Stimulated activated CD8-positive, alpha-beta memory T cell treated with anti-CD3 and anti-CD28 coated beads, Interleukin-15, amount 100 ng/mL, for 1 hour (primary cell): ENCODE measurements at places on chromosomes 6 and 20.

GRCh38 chr6:146904596-146904995 lies 299.6 kb upstream of the STXBP5 start:
- DNase-seq, result no peak

- DNase-seq, result no peak
Measured at GRCh38 chr6:149723771-149724417, 6.0 kb upstream of the LATS1 start.

- no peak for DNase-seq
Measured at GRCh38 chr6:110760589-110760988, 54.7 kb downstream of the CDK19 start.

DNA sequence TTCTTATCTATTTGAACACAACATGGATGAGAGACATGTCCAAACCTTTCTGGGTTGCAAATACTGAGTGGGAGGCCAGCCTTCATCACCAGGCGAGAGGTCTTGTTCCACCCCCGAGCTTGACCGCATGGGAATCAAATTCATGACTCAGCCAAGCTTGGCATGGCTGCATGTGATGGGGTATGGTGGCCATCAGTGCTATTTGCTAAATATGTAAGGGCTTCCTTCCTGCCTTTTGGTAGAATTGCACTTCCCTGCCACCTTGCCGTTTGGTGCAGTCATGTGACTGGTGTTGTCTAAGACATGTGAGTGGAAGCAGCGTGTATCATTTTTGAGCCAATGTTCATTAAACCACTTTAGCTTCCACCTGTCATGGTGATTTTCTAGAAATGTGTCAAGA lies 508.9 kb upstream of the SULF2 start:
- no peak for DNase-seq

DNA sequence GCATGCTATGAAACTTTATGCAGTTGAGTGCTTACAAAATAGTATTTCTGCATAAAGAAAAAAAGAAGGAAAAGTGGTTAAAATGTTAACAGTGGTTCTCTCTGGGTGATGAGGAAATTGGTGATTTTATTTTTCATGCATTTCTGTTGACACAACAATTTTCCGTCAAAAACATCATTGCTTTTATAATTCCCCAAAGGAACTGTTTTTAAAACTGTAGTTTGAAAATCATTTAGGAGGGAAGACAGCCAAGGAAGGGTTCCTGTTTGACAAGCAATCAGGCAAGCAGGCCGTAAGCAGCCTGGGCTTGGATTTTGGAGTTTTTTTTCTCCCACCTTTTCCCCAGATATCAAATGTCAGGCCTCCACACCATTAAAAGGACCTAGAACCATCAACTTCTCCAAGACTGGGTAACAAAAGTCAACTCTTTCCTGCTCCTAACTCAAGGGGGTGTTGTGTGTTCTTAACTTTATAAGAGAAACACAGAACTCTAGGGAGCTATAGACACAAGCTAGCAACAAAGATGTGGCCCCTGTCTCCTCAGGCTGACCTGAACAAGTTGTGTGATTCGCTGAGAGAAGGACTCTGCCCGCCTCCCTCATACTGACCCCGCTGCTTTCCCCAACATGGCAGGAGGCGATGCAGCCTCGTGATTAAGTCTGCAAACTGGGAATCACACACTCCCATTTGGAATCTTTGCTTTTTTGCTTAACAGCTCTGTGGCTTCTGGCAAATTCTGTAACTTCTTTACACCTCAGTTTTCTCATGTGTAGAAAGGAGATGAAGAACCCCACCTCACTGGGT lies 146.6 kb downstream of the BCAS1 start:
- DNase-seq, result no peak

DNA sequence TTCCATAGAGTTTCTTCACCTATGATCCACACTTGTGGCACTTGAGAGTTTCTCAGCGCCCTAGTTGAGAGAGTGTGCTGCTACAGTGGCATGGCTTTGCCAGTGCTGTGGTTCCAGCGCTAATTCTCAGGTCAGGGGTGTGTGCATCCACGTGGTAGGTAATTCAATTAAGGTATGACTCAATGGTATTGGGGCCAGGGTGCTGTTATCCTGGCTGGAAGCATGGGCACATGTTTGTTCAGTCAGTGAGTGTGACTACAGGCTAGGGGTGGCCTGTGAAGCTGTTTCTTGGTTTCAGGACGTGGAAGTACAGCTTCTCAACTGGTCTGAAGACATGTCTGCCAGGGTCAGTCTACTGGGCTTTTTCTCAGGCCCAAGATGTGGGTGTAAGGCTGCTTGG lies 3.0 kb upstream of the SEMG2 start:
- no peak for DNase-seq
